ENCODE measurements at places on chromosomes 12 and 14.

GRCh38 chr12:82650627-82651337, 35.9 kb upstream of the TMTC2 start:
- no peak for DNase-seq

- DNase-seq = no peak
These were observed 4.9 kb upstream of the DCAF4 start for GRCh38 chr14:72921396-72921795.

GRCh38 chr14:50049093-50049492, 67.3 kb downstream of the VCPKMT start:
- no peak for DNase-seq

GRCh38 chr14:77902811-77903210, 102.9 kb downstream of the ADCK1 start:
- DNase-seq = no peak

GRCh38 chr12:123914726-123915333, 57.8 kb downstream of the CCDC92 start:
- DNase-seq = no peak

GRCh38 chr14:100334904-100335303, 11.8 kb downstream of the SLC25A47 start:
- DNase-seq = no peak

GRCh38 chr14:38391334-38391733, 135.4 kb upstream of the CLEC14A start:
- DNase-seq = no peak

DNA sequence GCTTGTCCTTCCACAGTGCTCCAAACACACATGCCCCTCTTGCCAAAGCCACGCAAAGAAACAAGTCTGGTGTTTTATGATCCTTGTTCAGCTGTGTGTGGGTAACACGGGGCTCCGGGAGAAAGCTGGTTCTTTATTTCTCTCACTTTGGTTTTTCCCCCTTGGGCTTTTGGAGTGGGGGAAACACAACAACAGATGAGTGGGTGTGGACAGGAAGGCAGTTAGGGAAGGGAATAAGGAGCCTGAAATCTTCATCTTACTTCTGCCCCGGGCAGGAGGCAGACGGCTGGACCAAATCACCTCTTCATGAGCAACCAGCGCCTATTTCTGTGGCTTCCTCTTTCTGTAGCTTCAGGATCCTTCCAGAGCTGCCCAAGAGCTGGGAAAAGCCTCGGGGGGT, 218.5 kb downstream of the PHETA1 start:
- DNase-seq = no peak

- no peak for DNase-seq
These were observed 1.2 kb upstream of the TRIM9 start for GRCh38 chr14:51095854-51096823.

DNA sequence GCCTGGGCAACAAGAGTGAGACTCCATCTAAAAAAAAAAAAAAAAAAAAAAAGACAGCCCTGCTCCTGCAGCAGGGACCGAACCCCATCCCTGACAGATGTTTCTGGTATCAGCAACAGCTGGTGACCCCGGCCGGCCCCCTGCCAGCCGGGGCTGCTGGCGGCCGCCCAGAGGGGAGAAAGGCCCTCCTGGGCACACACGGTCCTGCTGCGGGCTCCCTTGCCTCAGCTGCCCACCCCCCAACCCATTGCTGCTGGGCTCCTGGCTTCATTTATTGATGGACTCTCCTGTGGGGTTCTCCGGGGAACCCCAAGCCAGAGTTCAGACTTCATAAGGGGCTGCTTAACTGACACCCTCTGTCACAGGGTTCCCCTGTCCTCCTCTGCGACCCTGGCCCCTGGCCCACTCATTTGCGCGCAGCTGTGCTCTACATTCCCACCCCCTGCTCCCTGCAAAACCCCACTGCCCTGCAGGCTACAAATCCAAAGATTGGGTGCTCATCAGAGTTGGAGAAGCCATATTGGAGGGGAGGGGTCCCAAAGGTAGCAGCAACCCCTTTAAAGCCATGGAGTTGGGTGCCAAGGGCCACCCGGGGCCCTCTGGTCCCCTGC, 103.6 kb upstream of the RTL1 start:
- no peak for DNase-seq

DNA sequence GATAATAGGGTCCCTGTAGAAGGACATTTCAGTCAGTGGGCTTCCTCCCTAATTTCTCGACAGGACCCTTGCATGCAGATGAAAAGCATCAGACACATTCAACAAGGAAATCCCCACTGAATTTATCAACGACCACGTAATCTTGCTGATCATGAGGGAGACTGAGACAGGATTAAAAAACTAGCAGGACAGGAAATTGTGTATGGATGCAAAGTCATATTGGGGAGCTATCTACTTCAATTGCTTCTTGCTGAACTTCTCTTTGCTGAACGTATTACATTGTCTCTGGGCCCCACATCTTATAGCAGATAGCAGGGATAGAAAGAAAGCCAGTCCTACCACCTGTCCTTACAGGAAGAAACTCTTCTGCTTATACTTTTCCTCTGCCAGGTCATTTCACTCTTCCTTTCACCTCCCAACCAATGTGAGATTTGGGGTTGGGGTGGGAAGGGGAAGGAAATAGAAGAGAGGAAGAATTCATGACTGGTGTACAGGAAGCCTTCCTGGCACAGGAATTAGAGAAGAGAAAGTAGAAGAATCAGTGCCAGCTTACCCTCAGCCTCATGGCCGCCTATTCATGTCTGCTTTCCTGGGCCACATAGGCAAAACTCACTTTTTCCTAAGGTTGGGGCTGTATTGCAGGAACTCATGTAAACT, 333.3 kb downstream of the ZFP36L1 start:
- DNase-seq = no peak

DNA sequence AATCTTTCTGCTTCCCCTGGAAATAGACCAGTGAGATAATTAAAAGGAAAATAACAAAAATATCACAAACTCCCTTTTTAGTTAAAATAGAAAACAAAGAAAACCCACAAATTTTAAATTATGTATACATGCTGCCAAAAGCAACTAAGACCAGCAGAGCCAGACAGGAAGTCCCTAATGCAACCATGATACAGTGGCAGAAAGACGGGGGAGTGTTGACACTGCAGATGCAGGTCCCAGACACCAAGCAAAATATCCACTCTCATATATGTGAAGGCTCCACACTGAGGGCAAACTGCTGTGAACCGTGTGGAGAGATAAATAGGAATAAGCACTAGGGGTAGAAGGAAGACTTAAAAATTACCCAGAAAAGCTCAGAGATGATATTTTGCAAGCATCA, 401.0 kb downstream of the BTG1 start:
- no peak for DNase-seq

- no peak for DNase-seq
These were observed 32.5 kb downstream of the PPFIA2 start for GRCh38 chr12:81726634-81727033.

DNA sequence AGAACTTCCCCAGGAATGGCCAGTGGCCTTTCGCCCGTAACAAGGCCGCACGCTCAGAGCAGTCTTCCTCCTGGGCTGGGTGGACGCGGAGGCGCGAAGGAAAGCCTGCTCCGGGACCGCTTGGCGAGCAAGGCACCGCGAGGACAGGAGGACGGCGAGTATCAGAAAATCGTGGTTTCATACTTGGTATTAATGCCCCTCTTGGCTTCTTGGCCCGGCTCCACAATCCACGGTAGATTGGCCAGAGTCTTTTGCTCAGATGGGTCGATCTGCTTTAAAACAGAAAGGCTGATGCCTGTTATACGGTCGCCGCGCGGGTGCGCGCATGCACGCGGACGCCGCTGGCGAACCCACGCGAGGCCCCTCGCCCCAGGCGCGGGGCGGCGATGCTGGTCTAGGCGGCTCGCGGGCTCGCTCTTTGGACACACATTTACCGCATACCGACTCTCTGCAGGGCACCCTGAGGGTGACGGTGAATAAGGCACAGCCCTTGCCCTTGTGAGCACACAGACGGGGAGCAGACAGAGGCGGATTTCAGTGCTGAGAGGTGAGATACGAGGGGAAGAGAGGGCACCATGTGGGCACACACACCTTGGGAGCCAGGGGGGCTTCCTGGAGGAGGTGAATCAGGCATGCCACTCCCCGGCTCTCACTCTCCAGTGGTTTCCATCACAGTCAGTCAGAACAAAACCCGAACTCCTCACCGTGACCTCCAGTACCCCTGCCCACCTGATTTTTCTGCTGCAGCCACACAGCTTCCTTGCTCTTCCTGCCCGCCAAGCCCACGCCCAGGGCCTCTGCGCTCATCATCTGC, 100.7 kb downstream of the APAF1 start:
- no peak for DNase-seq

DNA sequence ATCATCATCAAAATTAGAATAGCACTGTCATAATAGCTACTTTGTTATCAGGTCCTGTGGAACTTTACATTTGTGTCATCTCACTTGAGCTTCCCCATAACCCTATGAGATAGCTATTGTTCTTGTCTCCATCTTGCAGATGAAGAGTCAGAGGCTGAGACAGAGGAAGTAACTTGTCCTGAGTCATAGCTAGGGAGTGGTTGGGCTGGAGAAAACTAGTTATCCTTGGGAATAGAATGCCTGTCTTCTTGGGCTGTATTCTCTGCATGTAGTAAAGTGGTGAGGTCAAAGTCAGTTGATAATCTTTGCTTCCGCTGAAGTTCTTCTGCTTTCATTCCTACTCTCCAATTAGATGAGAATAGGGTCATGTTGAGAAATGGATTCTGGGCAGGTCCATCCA, 117.0 kb downstream of the SMOC1 start:
- no peak for DNase-seq

- DNase-seq = no peak
These were observed 266.9 kb downstream of the KTN1 start for GRCh38 chr14:55846826-55847446.

DNA sequence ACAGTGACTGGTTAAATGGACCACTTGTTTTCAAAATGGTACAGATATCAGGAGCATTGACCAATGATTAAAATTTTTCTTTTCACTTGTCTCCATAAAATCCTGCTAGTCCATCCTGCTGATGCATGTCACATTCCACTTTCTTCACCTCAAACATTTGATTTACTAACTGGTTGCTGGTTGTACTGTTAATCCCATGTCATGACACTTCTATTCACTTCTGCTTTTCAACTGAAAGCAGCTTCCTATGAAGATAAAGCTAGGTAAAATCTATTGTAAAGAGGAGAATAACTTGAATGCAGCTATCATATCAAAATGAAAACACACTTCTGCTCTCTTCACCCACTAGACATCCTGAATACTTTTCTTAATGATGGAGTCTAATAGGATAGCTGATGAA, 149.6 kb upstream of the OTX2 start:
- no peak for DNase-seq

GRCh38 chr12:107759410-107759809, 1.5 kb downstream of the PRDM4 start:
- DNase-seq = no peak

DNA sequence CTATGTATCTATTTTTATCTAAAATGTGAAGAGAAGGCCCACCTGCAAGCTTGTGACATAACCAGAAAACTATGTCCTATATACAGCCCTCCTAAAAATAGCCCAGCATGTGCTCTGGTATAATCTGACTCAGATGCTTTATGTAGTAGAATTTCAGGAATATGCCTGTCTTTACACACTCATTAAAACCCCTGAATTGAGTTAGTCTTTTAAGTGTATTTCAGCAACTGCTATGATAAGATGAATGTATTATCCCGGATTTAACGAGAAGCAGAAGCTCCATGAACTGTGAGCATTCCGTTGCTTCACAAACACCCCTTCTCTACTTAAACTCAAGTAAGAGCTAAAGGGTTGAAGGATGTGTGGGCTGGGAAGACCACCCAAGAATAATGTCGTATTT, 89.9 kb upstream of the PRICKLE1 start:
- no peak for DNase-seq

DNA sequence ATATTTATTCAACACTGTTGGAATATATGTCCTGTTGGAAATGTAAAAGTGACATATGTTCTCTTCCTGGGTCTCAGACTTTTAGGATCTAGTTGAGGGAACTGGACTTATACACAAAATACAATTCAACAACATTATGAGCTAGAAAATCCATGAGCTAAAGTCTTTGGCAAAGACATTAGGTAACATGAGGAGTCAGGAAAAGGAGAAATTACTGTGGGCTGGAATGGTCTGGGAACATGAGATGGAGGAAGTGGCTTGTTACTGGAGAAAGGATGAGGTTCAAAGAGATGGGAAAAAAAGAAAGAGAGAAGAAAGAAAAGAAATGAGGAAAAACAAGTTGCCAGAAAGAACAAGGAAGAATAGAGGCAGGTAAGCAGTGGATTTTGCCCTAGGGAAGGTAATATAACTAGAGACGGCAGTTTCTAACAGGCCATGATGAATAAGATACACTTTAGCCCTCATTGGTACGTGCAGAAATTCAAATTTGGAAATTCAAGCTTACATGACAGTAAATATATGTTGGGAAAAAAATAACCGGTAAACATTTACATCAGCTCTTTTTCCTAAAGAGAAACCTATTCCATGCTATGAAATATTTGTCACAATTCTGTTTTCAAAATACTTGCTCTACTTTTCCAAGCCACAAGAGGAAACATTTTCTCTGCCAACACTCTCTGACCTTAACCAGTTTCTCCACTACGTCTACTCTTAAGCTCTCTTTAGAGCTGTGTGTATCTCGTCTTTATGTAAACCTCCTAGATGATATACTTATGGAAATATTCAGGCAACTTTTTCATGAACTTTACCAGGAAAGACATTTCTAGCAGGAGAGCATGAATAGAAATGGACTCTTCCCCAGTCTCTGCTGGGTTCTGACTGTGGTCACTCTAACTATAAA, 268.8 kb upstream of the BTG1 start:
- no peak for DNase-seq

DNA sequence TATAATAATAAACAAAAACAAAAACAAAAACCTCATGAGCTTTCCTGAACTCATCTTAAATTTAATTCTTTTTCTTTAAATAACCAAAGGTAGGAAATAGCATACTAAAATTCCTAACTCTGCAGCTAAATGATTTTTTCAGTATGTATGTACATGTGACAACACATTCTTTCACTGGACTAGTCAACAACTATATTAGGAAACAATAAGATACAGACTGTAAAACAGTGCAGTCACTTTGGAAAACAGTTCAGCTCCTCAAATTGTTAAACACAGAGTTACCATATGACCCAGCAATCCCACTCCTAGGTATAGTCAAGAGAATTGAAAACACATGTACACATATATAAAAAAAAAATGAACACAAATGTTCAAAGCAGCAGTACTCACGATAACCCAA, 64.7 kb downstream of the SPPL3 start:
- no peak for DNase-seq

- no peak for DNase-seq
These were observed 6.5 kb downstream of the XRCC3 start for GRCh38 chr14:103708750-103709187.

Data from T-helper 9 cell (primary cell).